NCI-H1694 treated with DMSO at 0.1 percent for 48 hours (cell line): ENCODE measurements at places on chromosomes 11 and 22.
A peak's percentile ranks its signal among the peaks of the same experiment; 100 is the strongest.

DNA sequence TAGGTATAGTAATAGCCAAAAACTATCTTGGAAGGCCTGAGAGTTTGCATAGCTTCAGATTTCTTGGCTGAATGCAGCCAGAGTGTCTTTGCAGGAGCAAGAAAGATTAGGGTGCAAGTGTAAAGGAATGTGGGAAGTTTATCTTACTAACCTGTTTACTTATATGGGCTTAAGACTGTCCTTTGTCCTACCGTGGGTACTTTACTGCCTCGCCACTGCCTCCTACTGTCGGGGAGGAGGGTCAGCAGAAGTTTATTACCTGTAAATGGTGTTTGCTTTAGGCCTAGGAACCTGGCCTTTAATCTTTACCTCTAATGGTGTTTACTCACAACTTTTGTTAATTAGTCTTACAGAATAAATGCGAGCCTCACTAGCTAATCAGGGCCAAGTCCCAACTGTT, 633.8 kb downstream of the DLG2 start:
- no peak for DNase-seq

GRCh38 chr11:12797996-12798395, 123.8 kb downstream of the TEAD1 start:
- DNase-seq, result no peak

DNA sequence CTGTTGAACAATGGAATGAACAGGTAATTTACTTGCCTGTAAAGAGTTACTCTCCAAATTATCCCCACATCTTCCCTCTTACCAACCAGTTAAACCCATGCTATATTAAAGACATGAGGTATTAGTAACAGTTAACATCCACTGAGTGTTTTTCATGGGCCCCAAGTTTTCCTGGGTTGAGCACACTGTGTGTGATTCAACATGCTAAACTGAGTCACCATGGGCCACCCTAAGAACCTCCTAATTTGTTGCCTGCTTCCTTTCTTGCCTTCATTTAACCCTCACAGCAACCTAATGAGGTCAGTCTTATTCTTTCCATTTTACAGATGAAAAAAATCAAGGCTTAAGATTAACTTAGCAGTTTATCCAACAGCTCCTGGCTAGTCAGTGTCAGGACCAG, 51.0 kb downstream of the GALNT18 start:
- no peak for DNase-seq

GRCh38 chr22:46591930-46592329, 28.3 kb upstream of the GRAMD4 start:
- no peak for DNase-seq

- no peak for DNase-seq
Observed at GRCh38 chr22:32343941-32344340, 13.7 kb upstream of the RFPL3 start.

DNA sequence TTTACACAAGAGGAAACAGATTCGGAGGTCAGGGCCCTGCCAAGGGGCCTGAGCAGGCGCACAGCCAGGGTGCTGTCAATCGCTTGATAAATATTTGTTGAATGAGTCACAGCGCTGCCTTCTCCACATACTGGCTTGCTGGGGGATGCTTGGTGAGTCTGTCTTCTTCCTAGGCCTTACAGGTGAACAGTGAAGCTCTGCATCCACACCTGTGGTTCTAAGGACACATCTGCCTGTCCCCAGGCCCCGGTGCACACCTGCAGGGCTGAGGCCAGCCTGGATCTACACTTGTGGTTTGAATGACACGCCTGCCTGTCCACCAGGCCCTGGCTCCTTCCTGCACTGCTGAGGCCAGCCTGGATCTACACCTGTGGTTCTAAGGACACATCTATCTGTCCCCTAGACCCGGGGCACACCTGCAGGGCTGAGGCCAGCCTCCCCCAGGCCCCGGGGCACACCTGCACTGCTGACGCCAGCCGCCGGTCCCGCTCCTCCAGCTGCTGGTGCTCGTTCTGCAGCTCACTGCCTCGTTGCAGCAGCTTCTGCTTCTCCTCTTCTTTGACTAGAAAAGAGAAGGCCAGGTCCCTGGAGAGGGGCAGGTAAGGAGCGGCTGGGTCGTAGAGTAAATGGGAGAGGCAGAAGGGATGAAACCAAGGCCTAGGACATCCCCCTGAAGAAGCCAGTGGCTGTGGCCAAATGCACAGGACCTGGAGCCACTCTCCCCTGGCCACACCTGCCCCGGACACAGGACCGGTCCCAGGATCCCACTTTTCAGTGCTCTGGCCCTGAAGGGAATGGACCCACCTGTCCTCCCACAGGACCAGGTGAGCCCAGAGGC, 124.6 kb downstream of the PHF21B start:
- no peak for DNase-seq

DNA sequence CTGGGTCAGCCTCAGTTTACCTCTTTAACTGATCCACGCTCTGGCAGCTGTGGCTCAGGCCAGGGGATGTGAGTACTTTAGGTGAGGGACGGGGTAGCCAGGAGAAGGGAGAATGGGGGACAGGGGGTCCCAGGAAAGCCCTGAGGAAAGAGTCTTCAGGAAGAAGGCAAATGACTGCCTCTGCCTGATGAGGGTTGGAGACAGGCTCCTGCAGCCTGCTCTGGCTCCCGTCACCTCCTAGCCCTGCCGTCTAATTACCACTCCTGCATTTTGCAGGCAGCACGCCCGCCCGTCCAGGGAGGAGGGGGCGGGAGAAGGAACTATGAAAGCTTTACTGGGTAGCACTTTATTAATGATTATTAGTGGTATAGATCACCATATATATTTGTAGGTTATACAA, 116.6 kb downstream of the CEP164 start:
- no peak for DNase-seq

GRCh38 chr11:94655291-94655690, 88.1 kb downstream of the PIWIL4 start:
- DNase-seq, result no peak

GRCh38 chr11:70490208-70490607, 91.9 kb downstream of the CTTN start:
- DNase-seq, result no peak

- DNase-seq, result no peak
Observed at GRCh38 chr22:50213263-50213662, 12.5 kb downstream of the SELENOO start.

DNA sequence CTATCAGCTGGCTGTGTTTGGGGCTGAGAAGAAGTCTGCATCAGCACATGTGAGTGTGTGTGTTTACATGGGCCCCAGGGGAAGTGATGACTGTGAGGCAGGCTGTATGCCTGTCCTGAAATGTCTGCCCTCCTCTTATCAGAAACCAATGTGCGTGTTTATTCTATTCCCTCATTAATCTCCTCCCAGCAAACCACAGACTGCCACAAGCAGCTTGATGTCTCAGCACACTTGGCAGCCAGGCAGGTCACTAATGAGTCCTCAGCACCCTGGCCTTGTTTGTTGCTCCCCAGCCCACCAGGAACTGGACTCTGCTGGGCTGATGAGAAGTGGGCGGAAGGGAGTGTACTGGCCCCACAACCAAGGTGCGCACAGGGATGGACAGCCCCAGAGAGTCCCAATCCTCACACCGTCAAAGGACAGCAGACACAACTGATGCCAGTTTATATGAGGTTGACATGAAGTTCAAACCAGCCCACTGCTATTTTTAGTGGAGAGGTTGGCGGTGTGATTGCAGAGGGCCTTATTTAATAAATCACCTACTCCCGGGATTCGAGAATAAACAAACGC, 225.8 kb downstream of the ETS1 start:
- no peak for DNase-seq

DNA sequence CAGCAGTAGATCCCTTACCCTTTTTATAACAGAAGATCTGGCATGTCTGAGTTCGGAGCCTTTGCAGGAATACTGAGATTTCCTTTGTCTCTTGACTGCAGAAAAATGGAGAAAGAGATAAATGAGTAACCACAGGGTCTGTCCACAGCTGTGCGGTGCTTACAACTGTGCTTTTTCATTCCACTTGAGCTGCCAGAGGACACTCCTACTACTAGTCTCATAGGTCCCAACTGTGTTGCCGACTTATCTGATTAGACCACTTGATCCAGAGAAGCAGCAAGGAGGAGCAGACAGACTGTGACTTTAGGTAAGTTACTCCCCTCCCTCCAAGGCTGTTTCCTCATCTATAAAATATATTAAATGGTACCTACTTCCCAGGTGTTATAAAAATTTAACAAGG, 17.5 kb downstream of the FAM227A start:
- no peak for DNase-seq

DNA sequence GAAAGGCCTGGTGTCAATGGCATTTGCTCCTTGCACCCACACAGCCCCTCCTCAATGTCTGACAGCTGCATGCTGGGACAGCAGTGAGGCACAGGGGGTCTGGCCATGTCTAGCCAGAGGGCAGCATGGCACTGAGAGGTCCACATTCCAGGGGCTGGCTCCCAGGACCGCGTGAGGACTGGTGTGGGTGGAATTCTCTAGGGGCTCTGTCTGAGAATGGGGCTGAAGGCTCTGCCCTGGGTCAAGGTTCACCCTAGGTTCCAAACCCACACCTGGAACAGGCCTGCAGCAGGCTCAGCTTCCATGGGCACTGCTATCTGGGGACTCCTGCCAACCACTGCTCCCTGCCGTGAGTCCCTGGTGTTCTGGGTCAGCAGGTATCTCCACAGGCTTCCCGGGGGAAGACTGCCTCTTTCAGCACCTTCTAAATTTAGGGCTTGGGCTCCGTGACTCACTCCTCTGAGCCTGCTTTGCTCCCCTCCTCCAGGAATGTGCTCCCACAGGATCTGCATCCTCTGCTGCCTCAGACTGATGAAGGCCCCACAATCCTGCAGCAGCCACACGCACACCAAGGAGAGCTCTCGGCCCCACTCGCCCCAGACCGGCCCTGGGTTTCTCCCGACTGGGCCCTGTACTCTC, 4.2 kb downstream of the STARD10 start:
- no peak for DNase-seq

DNA sequence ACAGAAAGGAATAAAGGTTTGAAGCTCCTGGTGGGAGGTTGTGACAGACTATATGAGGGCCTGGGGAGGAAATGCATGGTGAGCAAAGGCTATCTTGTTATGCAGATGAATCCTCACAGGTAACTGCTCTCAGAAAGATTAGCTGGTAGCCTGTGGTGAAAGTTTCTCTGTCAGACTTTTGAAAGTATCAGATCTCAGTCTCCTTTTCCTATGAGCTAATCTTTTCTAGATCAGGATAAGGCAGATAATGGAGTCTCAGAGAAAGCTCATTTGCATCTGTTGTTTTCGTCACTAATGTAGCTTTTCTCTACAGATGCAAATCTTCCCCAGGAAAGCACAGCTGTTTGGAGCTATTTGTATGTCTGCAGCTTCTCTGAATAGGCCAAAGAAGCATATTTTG, 21.0 kb upstream of the OR6X1 start:
- DNase-seq, result no peak

DNA sequence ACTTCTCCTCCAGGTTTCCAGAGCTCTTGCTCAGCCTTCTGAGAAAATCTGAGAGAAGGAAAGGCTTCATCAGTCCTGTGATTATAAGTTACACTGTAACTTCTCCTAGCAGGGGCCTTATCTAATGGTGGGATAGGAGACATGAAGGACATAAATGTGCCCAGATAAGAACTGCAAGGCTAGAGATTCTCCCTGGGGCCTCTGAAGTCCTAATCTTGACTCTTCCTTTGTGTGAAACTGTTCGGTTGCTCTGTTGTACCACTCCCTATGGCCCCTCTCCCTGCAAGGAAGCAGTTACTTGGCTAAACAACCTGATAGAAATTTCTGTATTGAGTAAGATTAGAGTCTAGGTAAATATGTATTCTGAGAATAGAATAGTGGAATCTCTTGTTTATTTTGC, 780.9 kb downstream of the ETS1 start:
- no peak for DNase-seq

GRCh38 chr22:43129426-43130425, 13.5 kb downstream of the MCAT start:
- DNase-seq, result no peak

GRCh38 chr22:31449506-31449905, 40.1 kb downstream of the EIF4ENIF1 start:
- no peak for DNase-seq

DNA sequence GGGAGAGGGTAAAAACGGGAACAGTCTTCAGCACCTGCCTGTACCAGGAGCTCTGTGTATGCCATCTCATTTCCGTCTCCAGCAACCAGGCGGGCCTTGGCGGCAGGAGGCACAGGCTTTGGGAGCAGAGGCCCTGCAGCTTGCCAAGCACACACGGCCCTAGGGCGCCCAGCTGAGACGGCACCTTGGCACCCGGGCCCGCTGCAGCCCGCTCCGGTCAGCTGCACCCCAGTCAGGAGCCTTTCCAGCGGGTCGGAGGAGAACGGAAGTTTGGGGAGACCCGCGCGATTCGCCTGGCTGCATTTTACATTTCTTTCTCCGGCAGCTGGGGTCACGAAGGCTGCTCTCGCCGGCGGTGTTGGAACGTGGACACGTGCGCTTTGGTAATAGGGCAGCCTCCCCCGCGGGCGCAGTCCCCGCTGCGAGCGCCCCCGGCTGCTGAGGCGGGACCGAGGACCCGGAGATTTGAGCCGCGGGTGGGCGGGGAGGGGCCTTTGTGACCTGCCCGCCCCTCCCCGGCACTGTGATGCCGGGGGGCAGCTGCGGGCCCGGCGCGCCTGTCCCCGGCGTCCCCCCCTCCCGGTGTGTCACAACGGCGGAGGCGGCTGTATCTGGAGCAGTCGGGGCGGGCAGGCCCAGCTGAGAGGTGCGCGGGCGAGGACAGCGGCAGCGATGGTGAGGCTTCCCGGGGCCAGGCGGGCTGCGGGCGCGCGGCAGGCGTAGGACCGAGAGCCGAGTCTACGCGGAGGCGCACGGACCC, at the start of gene TUBA8:
TUBA8 (plus strand) TSS at position 616 of the 760 bp plus-strand sequence; CDS start at position 673, 57 bp downstream.
- DNase-seq, result peak; percentile 12

GRCh38 chr11:8239536-8240228, 24.0 kb downstream of the LMO1 start:
- no peak for DNase-seq

DNA sequence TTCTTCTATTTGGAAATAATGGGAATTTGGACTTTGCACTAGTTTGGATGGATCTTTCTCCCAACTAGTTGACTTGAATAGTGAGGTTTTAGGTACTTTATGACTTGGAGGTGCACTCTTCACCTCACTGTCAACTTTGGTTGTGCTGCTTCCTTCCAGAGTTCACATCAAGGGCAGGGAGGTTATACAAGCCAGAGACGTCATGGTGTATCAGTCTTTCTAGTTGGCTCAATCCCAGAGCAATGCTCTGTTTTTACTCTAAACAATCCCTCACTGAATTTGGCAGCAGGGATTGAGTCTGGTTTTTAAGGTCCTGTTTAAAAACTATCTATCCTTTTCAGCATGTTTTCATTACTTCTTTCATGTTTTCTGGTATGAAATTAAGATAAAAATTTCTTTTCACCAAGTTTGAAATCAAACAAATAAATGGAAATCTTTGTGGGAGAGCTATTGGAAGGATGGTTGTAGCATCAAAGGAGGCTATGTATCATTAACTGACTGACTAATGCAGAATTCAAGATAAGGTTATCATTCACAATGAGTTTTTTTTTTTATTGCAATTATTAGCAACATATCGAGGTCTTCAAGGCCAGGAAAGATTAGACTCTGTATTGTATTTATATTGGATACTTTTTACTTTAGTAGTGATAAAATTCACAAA, 28.0 kb upstream of the ZBED5 start:
- no peak for DNase-seq
